ENCODE measurements at places on chromosomes 7 and 10. TPM values are rescaled to one million over a fixed set of nuclear protein-coding genes. Genes with fewer than 3 reads are reported as not detected.

DNA sequence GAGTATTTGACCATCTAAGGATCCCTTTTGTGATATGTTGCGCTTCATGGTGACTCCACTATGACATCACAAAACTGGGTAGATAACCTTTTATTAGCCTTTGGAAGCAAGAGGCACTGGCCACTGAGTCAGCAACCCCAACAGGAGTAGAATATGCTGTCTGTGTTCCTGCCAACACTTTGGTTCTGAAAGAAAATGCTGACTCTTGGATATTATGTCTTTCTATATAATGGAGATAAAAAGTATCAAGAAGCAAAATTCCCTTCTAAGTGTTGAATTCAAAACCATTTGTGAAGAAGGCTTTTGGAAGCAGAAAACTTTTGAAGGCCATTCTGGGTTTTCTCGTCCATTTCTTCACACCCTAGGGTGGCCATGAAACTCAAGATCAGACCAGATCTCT is 346.2 kb upstream of the LRGUK start:
- no peak overlapping the region for H3K27ac ChIP-seq
- H3K4me3 ChIP-seq: no peak overlapping the region
- no peaks in the 10 kb centered on the region for H3K27me3 ChIP-seq
- DNase-seq: no peak

- H3K36me3 ChIP-seq: peaks cover 42% of the 10 kb centered on the region
- H3K4me1 ChIP-seq: peaks cover 96% of the 10 kb centered on the region
- H3K4me3 ChIP-seq: peak overlapping the region; percentile 31
Measured at GRCh38 chr7:6392712-6393666, 54.8 kb downstream of the DAGLB start.

DNA sequence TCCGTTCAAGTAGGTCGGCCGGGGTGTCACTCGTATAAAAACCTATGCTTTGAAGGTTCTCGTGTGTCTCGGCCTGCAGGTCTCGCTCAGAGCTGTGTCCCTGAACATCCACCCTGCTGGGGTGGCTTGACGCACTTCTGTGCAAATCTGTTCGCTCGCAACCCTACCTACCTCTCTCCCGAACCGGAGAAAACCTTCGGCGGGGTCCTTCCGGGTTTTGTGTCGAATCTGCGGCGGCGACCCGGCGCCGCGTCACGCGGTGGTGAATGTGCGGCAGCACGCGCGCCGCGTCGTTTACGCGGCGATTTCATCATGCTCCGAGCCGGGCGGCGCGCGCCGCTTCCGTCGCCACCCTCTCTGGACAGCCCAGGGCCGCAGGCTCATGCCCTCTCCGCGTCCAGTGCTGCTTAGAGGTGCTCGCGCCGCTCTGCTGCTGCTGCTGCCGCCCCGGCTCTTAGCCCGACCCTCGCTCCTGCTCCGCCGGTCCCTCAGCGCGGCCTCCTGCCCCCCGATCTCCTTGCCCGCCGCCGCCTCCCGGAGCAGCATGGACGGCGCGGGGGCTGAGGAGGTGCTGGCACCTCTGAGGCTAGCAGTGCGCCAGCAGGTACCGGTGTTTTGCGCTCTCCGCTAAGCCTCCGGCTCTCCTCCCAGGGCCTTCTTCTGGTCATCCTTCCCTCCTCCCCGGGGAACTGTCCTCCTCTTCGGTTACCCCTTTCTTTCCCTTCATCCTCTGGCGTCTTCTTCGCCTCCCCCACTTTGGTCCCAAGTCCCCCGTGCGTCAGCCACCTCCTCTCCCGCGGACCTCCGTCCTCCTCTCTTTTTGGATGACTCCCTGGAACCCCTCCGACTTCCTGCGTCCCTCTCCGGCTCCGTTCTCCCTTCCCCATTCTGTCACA is at the start of gene GARS1:
Gene GARS1, plus strand, starts transcription at position 339 of the 896 bp plus-strand sequence. Its CDS starts 44 bp downstream, at position 383.
- peak within 1 kb of the TSS; percentile 94 for H3K27ac ChIP-seq
- DNase-seq: peak; percentile 91
- no peaks in the 10 kb centered on the region for H3K27me3 ChIP-seq
- H3K4me3 ChIP-seq: peak within 1 kb of the TSS; percentile 97
- peaks cover 14% of the 10 kb centered on the region for H3K36me3 ChIP-seq
- peaks cover 51% of the 10 kb centered on the region for H3K4me1 ChIP-seq

DNA sequence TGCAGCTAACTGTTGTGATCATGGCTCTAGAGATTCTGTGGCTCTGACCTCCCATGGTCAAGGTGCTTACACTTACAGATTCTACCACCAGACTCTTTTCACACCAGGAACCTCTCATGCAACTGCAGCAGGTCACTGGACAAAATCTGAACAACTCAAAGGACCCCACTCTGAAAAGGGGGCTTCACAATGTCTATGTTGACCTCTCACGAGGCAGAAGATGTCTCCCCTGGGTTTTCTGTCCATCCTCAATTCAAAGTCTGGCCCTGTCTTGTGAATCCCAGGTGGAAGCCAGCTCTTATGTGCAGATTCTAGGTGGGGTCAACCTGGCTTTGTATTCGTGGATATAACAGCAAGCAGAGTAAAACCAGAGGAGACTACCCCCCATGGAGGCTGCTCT is 118.6 kb upstream of the ZNF479 start:
- no peaks in the 10 kb centered on the region for H3K4me1 ChIP-seq
- no peak overlapping the region for H3K4me3 ChIP-seq
- no peaks in the 10 kb centered on the region for H3K36me3 ChIP-seq
- DNase-seq: no peak

DNA sequence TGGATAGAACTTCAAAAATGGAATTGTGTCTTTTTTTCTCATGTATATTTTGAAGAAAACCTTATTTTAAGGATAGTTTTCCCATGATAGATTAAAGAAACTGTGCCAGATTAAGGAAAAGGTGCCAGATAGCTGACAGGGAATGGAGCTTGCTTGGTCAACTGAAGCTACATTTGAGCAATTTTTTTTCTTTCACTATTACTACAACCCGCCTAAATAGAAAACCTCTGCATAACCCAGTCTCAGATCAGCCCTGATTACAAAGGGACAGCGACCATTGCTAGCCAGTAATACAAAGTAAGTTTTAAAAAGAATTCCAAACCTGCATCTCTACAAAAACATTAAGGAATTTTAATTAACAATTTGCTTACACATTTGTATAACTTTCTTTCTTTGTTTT is 1123.4 kb upstream of the LRRTM3 start:
- no peak for DNase-seq
- H3K4me1 ChIP-seq: no peaks in the 10 kb centered on the region
- no peaks in the 10 kb centered on the region for H3K36me3 ChIP-seq
- H3K27ac ChIP-seq: no peak overlapping the region
- no peaks in the 10 kb centered on the region for H3K27me3 ChIP-seq

GRCh38 chr7:94050046-94050445 is 45.9 kb upstream of the BET1 start:
- no peaks in the 10 kb centered on the region for H3K36me3 ChIP-seq
- no peak overlapping the region for H3K27ac ChIP-seq
- H3K4me1 ChIP-seq: no peaks in the 10 kb centered on the region
- DNase-seq: no peak
- H3K27me3 ChIP-seq: no peaks in the 10 kb centered on the region

GRCh38 chr7:36563706-36564327 is 160.5 kb downstream of the AOAH start:
- no peak overlapping the region for H3K27ac ChIP-seq
- no peaks in the 10 kb centered on the region for H3K27me3 ChIP-seq
- DNase-seq: no peak

DNA sequence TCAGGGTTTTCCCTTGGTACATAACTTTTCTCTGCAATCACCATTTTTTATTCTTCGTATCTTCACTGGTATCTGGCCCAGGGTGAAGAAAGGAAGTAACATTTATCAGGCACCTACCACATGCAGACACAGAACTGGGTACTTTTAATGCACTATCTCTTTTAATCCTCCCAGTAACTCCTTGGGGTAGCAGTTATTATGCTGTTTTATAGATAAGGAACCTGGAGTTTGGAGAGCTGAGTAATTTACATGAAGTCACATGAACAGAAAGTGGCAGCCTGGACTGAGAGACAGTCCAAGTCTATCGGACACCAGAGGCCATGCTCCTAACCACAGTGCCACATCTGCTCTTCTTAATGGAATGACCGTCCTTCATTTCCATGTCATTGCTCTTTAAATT is 117.1 kb upstream of the PODXL start:
- no peaks in the 10 kb centered on the region for H3K27me3 ChIP-seq
- H3K27ac ChIP-seq: no peak overlapping the region
- no peak overlapping the region for H3K4me3 ChIP-seq
- DNase-seq: no peak
- H3K36me3 ChIP-seq: no peaks in the 10 kb centered on the region
- H3K4me1 ChIP-seq: peaks cover 4% of the 10 kb centered on the region

DNA sequence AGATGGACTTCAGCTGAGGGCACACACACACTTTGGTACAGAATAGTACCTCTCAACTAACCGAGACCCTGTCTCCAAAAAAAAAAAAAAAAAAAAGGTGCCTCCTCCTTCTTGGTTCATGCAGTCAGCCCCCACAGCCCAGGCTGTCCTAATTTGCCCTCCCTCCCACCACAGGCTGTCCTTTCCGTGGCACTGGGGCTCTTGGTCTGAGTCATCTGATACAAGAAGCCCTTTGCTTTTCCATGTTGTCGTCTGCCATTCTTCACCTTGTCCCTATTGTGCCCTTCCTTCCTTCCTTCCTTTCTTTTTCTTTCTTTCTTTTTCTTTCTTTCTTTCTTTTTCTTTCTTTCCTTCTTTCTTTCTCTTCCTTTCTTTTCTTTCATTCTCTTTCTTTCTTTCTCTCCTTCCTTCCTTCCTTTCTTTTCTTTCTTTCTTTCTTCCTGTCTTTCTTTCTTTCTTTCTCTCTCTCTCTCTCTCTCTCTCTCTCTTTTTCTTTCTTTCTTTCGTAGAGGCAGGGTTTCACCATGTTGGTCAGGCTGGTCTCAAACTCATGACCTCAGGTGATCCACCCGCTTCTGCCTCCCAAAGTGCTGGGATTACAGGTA is 96.0 kb upstream of the IKZF1 start:
- no peak overlapping the region for H3K27ac ChIP-seq
- no peak for DNase-seq
- peaks cover 64% of the 10 kb centered on the region for H3K27me3 ChIP-seq
- H3K4me1 ChIP-seq: peaks cover 2% of the 10 kb centered on the region
- H3K36me3 ChIP-seq: no peaks in the 10 kb centered on the region
- H3K4me3 ChIP-seq: no peak overlapping the region

The CYP51A1 gene
- 15.8 TPM for total RNA-seq

The CALHM1 gene
- total RNA-seq: not detected

The TRIL gene
- 1.9 TPM for total RNA-seq

The ANXA8L1 gene
- not detected for total RNA-seq

The HOGA1 gene
- total RNA-seq: 47.1 TPM
